Vagina (tissue), 2 donors: ENCODE measurements at places on chromosomes 11 and 22. TPM values are rescaled to one million over a fixed set of nuclear protein-coding genes. Genes with fewer than 3 reads are reported as not detected.

- no peaks in the 10 kb centered on the region for H3K27me3 ChIP-seq
- peaks cover 76% of the 10 kb centered on the region for H3K4me1 ChIP-seq
- no peaks in the 10 kb centered on the region for H3K36me3 ChIP-seq
- H3K27ac ChIP-seq, result peak overlapping the region; percentile 67
- H3K4me3 ChIP-seq, result no peak overlapping the region
Observed at GRCh38 chr22:28904211-28904896, 21.0 kb downstream of the ZNRF3 start.

DNA sequence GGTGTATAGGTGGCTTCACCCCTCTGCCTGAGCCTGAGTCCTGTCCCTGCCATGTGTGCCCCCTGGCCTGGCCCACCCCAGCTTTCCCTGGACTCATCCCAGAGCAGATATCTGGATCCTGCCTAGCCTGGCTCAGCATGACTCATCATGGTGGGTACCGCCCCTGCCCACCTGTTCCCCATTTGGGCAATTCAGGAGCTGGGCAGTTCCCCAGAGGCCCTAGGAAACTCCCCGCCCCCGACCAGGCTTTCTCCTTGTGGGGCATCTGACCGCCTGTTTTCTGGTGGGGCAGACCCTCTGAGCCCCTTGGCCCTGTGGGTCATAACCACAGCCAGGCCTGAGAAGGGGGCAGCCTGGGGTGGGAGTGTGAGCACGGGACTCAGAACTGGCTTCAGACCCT is 4.4 kb downstream of the TSPO start:
- no peak overlapping the region for H3K4me3 ChIP-seq
- DNase-seq, result no peak
- H3K27me3 ChIP-seq, result no peaks in the 10 kb centered on the region

DNA sequence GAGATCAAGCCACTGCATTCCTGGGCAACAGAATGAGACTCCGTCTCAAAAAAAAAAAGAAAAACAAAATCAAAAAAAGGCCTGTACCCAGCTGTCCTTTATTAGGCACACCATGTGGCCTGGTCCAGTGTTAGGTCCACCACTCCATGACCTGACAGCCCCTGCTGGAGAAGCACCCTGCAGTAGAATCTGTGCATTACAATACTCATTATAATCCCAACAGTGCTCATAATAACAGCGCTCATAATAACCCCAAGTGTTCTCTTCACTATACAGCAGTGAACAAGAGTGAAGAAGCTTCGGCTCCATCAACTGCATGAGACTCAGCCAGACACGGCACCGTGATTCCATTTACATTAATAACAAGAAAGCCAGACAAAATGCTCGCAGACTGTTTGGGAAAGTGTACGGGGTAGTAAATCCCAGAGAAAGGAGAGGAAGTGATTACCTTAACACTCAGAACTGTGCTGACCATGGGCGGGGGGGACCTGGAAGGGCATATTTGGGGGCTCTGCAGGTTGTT is 8.9 kb upstream of the EHD1 start:
- DNase-seq, result no peak
- peaks cover 10% of the 10 kb centered on the region for H3K4me1 ChIP-seq
- no peaks in the 10 kb centered on the region for H3K36me3 ChIP-seq

DNA sequence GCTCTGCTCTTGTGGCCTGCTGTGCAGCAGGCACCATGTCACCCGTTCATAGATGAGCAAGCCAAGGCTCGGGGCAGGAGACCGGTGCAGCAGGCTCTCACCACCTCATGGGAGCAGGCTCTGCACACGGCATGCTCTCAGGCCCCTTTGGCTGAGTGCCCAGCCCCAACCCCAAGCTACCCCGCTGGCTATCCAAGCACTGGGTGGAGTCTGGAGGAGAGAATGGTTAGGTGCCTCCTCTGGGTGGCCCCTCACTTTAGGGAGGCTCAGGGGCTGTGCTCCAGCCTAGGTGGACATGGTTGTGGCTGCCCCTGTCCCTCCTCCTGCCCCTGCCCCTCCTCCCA is 199.9 kb downstream of the IGLL1 start:
- no peaks in the 10 kb centered on the region for H3K36me3 ChIP-seq
- H3K27ac ChIP-seq, result no peak overlapping the region
- H3K4me3 ChIP-seq, result no peak overlapping the region
- no peaks in the 10 kb centered on the region for H3K27me3 ChIP-seq
- no peaks in the 10 kb centered on the region for H3K4me1 ChIP-seq
- no peak for DNase-seq

GRCh38 chr11:11622772-11623171 is 967 bp upstream of the GALNT18 start:
- no peak overlapping the region for H3K4me3 ChIP-seq
- no peaks in the 10 kb centered on the region for H3K36me3 ChIP-seq
- peaks cover 42% of the 10 kb centered on the region for H3K4me1 ChIP-seq
- DNase-seq, result no peak
- peak overlapping the region; percentile 74 for H3K27ac ChIP-seq

GRCh38 chr11:68338051-68338780 is 25.8 kb downstream of the LRP5 start:
- no peaks in the 10 kb centered on the region for H3K36me3 ChIP-seq
- H3K4me3 ChIP-seq, result no peak overlapping the region
- no peaks in the 10 kb centered on the region for H3K27me3 ChIP-seq
- peaks cover 69% of the 10 kb centered on the region for H3K4me1 ChIP-seq

- H3K27ac ChIP-seq, result peak overlapping the region; percentile 56
- H3K36me3 ChIP-seq, result no peaks in the 10 kb centered on the region
Observed at GRCh38 chr11:61899146-61899841, 7.9 kb upstream of the FADS3 start.

DNA sequence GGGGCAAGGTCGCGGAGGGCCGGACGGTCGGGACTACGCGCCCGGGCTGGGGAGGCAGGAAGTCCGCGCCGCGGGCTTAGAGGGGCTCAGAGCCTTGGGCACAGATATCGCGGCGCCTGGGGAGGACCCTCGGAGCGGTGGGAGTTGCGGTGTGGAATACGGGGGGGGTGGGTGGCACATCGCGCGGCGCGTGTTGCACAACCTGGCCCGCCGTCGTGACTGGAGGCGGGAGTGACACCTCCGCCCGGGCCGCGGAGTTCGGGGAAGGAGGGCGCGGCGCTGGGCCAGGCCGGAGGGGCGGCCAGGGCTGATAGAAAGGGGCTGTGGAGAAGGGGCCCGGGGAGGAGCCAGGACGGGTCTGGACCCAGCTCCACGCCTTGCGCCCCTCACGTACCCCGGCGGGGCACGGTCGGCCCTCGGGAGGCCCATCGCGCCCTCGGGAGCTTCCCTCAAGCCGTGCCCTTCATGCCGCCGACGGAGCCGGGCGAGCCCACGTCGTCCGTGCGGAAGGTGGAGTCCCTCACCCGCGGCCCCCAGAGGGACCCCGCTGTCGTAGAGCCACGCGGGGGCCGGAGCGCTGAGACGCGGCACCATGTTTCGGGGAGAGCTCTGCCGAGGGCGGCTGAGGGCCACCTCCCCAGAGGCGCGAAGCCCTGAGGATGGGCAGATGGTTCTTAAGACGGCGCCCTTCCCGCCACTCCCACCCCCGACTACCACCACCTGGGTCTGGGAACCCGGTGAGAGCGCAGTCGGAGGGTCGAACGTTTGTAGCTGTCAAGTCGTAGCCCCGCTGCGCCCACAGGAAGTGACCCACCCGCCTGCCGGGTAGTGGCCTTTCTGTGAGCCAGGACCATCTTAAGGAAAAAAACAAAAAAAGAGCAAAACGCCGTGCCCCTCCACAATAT is 729 bp downstream of the IL17RA start:
- H3K4me1 ChIP-seq, result peaks cover 27% of the 10 kb centered on the region
- H3K27ac ChIP-seq, result peak overlapping the region; percentile 65
- H3K27me3 ChIP-seq, result no peaks in the 10 kb centered on the region
- no peak for DNase-seq

DNA sequence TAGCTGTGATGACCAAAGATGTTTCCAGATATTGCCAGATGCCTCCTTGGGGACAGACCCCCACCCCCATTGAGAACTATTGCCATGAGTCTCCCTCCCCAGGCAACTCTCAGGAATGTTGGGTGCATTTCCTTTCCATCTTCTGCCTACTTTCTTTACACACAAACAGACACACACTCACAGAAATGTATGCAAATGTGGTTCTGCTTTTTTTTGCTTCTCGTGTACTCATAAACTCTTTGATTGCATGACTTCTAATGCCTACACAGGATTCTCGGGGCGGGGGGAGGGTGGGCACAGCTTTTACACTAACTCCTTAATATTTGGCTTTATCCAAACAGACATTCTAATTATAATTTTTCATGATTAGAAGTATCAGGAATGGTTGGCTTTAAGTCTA is 53.3 kb upstream of the SUSD2 start:
- no peak overlapping the region for H3K4me3 ChIP-seq
- no peaks in the 10 kb centered on the region for H3K4me1 ChIP-seq
- no peak for DNase-seq

DNA sequence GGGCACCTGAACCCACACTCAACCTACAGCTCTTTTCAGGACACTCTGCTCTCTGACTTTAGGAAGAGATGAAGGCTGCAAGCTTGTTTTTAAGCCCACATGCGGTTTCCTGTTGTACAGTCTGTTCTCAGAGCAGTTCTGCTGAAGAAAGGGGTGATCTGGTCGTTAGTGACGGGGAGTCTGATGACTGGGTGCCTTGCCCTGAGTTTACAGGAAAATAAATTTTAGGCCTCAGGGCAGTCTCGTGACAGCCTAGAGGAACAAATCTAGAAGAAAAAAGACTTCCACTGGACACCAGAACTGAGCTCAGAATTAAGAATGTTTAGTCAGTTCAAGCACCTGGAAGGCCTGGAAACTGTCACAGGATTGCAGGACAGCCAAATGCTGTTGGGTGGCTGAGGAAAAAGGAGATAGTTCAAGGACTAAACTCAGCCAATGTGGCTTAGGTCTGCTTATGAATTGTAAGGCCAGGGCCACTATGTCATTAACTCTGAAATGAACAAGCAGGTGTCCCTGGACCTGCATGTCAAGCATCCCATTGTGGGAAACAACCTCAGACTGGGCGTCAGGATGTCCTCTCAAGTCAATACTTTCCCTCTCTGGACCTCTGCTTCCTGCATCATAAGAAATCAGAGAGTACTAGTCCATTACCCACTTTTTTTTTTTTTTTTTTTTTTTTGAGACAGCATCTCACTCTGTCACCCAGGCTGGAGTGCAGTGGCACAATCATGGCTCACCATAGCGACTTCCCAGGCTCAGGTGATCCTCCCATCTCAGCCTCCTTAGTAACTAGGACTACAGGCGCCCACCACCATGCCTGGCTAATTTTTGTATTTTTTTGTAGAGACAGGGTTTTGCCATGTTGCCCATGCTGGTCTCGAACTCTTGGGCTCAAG is 5.7 kb downstream of the PIK3IP1 start:
- peaks cover 54% of the 10 kb centered on the region for H3K36me3 ChIP-seq
- no peaks in the 10 kb centered on the region for H3K27me3 ChIP-seq
- H3K4me1 ChIP-seq, result peaks cover 36% of the 10 kb centered on the region
- DNase-seq, result no peak
- no peak overlapping the region for H3K4me3 ChIP-seq
- H3K27ac ChIP-seq, result peak overlapping the region; percentile 97

GRCh38 chr11:105181100-105181499 is 41.5 kb upstream of the CARD18 start:
- no peak for DNase-seq
- H3K4me3 ChIP-seq, result no peak overlapping the region
- H3K36me3 ChIP-seq, result no peaks in the 10 kb centered on the region
- no peaks in the 10 kb centered on the region for H3K4me1 ChIP-seq

DNA sequence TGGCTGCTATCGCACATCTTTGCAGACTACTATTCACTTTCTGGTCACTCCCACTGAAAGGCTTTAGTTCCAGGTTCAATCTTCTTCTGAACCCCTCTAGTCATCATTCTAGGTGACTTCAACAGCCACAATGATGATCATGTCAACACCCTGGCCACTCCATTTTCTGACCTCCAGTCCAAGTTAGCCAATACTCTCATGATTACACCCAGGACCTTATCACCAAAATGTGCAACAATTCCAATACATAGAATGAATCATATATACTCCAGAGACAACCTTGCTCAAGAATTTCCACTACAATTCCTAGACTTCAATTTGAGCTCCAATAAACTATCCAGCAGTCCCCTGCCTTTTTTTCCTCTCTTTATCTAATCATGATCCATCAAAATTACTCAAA is 70.7 kb downstream of the PAK1 start:
- H3K4me3 ChIP-seq, result no peak overlapping the region
- no peak overlapping the region for H3K27ac ChIP-seq
- no peaks in the 10 kb centered on the region for H3K27me3 ChIP-seq
- peaks cover 12% of the 10 kb centered on the region for H3K4me1 ChIP-seq
- no peaks in the 10 kb centered on the region for H3K36me3 ChIP-seq

DNA sequence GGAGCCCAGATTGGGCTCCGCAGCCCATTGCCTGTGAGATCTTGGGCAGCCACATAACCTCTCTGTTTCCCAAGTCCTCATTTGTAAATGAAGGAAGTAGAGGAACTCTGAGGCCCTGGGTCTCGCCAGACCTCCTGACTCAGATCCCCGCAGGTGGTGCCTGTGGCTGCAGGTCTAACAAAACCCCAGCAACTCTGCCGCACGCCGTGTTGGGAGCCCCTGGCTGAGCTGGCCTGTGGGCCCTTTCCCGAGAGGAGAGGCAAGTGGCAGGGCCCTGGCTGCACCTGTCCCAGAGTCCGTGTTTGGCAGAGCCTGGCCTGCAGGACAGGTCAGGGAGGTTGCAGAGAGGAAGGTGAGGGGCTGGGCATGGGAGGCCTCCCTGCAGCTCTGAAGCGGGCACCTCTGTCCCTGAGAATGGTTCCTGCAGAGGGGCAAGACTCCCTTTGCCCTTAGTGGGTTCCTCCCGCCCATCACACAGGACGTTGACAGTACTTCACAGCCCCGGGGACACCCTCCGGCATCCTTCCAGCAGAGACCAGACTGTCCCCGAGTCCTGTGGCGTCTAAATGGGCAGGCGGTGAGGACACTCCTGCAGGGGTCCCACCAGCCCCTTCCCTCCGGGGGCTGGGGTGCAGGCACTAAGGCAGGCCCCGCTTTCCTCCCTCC is 67.7 kb downstream of the ARHGAP8 start:
- no peak for DNase-seq
- no peak overlapping the region for H3K4me3 ChIP-seq
- no peaks in the 10 kb centered on the region for H3K36me3 ChIP-seq

DNA sequence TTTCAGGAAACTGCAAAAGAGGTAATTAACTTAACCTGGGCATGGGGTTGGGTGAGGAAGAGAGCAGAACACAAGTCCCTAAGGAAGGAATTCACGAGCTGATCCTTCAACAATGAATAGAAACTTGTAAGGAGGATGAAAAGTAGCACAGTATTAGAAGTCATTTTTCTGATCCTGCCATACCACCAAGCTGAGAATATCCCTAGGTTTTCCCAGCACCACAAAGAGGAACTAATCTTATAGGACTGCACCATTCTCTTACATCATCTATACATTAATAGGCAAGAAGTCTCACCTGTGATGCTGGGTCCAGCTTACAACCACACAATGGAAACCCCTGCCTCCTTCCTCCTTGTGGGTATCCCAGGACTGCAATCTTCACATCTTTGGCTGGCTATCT is at the start of gene OR52I1:
TSS of gene OR52I1 (plus strand) at position 301 of the 400 bp plus-strand sequence. CDS start at position 301, 0 bp downstream.
- H3K4me1 ChIP-seq, result no peaks in the 10 kb centered on the region
- no peak within 1 kb of the TSS for H3K27ac ChIP-seq

GRCh38 chr11:9362393-9362863 is 22.0 kb upstream of the IPO7 start:
- no peaks in the 10 kb centered on the region for H3K36me3 ChIP-seq
- H3K4me3 ChIP-seq, result no peak overlapping the region
- no peak for DNase-seq
- H3K4me1 ChIP-seq, result peaks cover 18% of the 10 kb centered on the region

PDGFB gene
- 4.7 TPM for total RNA-seq

HTR3B gene
- not detected for total RNA-seq

POU2AF3 gene
- total RNA-seq, result 3.2 TPM

CNGA4 gene
- total RNA-seq, result not detected

ELF5 gene
- total RNA-seq, result not detected

C22orf42 gene
- not detected for total RNA-seq
